GM04503 (cell line): ENCODE measurements at places on chromosomes 5 and 9.

DNA sequence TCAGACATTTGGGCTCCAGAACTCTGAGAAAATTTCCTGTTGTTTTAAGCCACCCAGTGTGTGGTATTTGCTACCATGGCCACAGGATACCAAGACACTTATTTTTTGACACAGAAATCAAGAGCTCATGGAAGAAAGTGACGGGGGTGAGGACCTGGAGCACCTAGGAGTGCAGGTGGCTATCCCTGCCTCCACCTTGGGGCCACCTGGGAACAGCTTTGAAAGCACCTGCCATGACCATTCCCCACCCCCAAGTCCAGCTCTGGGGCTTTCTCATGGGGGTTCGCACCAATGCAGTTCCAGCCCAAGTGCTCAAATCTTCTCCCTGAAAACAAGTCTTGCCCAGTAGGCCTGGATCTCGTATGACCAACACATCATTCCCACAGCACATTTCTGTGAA is 214.9 kb upstream of the IRX1 start:
- DNase-seq, result no peak

- DNase-seq, result no peak
Observed at GRCh38 chr5:26681861-26682260, 356.5 kb downstream of the CDH9 start.

DNA sequence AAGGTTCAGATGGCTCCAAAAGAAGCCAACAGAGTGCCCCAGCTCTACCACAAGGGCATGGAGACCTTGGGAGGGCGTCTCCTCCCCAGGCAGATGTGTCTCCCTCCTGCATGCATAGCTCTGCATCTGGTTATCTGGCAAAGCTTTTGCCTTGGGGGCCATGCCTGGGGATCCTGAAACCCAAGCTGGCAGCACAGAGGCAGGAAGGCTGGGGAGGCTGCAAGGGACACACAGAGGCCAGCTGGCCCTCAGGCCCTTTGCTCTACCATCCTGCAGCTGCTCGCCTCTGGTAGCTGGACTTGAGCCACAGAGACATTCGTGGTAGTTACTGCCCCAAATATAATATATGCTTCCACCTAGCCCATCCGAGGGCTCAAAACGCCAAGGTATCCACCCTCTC is 3.9 kb downstream of the SEPTIN8 start:
- no peak for DNase-seq

- DNase-seq, result no peak
Observed at GRCh38 chr9:126116351-126117157, 210.1 kb upstream of the MVB12B start.

- no peak for DNase-seq
Observed at GRCh38 chr5:153618867-153619266, 128.4 kb downstream of the GRIA1 start.

DNA sequence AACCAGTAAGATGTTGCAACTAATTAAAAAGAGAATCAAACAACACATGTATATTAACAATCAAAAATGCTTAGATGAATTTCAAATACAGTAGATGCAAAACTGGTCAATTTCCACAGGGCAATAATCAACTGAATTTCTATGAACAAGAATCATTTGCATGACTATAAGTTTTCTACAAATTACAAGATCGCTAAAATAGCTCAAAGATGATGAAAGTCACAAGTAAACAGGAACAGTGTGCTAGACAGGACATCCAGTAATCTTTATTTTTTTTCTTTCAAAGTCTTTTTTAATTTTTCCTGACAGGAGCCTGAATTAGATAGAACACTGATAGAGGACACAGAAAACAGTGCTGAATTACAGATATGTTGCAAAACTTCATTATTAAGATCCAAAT is 608.2 kb upstream of the DAB2 start:
- DNase-seq, result no peak

- no peak for DNase-seq
Observed at GRCh38 chr5:180343110-180343830, 9.9 kb downstream of the GFPT2 start.

- DNase-seq, result no peak
Observed at GRCh38 chr5:111993242-111993641, 236.2 kb upstream of the NREP start.

GRCh38 chr5:97229196-97229595 is 46.1 kb upstream of the RIOK2 start:
- DNase-seq, result no peak

GRCh38 chr9:130522233-130522808 is 57.1 kb upstream of the FUBP3 start:
- no peak for DNase-seq

GRCh38 chr9:73869264-73869663 is 627.9 kb upstream of the RORB start:
- DNase-seq, result no peak
